ENCODE measurements at places on chromosomes 11 and 22.

DNA sequence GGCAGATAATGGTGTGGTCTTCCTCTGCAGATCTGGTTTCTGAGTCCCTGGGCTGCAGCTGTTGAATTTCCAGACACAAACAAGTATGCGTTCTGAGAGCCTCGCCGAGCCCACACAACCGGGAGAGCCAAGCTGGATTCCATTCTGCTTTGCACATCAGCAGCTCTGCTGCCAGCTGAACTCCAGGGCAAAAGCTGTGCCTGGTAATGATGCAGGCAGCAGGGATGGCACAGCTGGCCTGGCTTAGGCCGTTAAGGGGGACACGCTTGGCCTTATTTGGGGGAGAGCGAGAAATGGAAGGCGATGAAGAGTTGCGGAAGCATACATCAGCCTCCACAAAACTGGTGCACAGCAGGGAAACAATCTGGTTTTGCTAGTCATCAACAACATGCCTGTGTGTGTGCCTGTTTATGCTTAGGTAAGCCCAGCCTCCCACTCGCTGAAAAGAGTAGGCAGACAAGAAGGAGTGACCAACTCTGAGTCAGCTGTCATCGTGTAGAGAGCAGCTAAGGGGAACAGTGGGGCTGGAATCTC is 25.1 kb downstream of the ADAMTS8 start:
- DNase-seq: peak; percentile 94

DNA sequence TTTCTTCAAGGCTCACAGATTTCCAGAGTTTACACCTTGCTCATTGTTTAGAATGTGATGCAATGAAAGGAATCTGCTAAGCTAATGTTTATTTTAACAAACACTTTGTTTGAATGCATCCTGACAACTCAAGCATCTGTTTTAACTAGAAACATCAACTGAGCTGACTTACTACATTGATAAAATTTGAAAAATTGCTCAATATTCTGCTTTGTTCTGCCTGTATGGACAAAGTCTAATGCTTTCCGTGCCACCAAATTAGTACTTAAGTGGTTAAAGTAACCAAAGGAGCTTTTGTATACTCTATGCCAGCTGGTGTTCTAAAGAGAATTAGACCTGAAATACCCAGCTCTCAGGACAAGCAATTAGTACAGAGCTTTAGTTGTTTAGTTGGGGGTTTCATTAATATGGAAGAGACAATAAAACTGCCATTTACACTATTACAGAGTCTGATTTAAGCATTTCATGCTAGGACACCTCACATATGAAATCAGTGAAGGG is 105.2 kb downstream of the MAML2 start:
- DNase-seq: peak; percentile 85

DNA sequence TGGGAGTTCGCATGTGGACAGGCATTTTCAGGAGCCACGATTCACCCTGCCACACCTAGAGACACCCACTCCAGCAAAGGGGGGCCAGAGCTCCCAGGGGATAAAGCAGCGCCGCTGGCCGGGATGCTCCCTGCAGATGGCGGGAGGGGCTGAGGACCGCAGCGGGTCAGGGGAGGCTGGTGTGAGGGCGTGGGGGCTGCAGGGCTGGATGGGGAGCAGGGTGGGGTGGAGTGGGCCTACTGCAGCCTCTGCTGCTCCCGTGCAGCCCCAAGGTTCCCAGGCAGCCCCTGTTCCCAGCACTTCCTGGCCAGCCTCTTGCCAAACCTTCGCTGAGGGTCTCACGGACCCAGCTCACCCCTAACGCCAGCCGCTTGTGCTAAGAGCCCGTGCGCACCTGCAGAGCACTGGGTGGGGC is 13.0 kb downstream of the MUC5B start:
- no peak for DNase-seq

GRCh38 chr11:60274416-60274815 is 6.0 kb upstream of the MS4A4A start:
- no peak for DNase-seq

DNA sequence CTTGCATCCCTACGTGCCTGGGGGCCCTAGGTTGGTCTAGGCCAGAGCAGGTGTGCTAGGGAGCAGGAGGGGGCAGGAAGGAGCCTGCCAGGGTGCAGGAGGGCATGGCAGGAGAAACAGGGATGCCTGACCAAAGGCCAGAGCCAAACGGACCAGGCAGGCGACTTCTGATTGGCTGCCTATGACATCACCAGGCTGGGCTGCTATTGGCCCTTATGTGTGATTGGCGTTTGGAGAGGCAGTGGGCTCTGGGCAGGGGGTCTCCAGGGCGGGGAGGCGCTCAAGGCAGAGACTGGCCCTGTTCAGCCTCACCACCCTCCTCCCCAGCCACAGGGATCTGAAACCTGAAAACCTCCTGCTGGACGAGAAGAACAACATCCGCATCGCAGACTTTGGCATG is 44.4 kb downstream of the MOB2 start:
- DNase-seq: no peak

DNA sequence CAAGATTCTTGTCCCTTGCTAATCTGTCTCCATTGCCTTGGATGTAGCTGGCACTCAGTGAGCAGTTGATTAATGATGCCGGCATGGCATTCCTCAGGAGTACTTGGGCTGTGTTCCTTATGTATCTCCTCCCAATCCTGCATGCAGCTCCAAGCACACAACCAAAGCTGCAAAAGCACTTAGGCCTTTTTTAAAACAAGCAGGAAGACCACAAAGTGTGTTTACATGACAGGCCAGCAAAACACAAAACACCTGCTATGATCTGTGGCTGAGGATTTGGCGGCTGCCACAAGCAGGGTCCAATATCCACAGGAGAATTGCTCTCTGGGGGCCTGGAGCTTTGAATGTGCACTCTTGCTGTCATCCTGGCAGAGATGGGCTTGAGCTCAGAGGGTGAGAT is 8.9 kb downstream of the ABTB2 start:
- DNase-seq: no peak

- DNase-seq: no peak
Measured at GRCh38 chr22:28930357-28931007, 47.1 kb downstream of the ZNRF3 start.

GRCh38 chr11:63705526-63705925 is 24.2 kb downstream of the RTN3 start:
- DNase-seq: no peak

DNA sequence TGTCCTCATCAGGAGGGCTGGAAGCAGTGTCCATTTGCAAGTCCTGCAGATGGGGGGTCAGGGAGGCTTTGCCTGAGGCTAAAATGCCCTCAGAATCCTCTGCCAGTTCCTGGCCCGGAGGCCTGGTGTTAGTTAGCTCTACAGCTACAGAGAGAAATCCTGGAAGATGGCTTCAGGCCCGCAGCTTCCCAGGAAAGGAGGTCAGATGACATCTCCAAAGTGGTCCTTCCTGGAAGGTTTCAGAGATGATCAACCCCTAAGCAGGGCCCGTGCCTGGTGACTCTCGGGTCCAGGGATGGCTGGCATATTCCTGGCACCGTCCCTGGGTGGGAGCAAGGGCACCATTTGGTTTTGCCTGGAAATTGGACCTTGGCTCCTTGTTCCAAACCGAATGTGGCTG is 959.1 kb downstream of the BRD1 start:
- DNase-seq: no peak

DNA sequence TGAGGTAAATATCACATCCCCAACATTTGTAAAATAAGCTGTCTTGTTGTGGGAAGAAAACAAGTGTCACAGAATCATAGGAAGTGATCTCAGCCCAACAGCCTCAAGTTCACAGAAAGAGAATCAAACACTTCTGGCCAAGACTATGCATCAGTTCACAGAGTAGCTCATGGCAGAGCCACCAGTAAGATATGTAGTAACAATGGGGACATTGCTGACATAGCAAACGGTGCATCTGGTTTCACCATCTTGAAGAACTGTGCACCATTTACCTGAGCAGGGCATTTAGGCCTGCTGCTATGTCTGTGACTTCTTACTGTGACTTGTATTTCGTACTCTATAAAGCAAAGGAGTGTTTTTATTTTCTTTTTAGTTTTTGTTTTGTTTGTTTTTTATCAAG is 585.3 kb upstream of the FAT3 start:
- no peak for DNase-seq

Measured in bronchial epithelial cell (primary cell).